AG10803 (cell line): ENCODE measurements at places on chromosomes 2 and 18.
A peak's percentile ranks its signal among the peaks of the same experiment; 100 is the strongest.

- peak; percentile 83 for DNase-seq
Observed at GRCh38 chr2:207188626-207189419, 23.1 kb upstream of the KLF7 start.

- DNase-seq = no peak
Observed at GRCh38 chr2:79801082-79801481, 288.2 kb downstream of the CTNNA2 start.

DNA sequence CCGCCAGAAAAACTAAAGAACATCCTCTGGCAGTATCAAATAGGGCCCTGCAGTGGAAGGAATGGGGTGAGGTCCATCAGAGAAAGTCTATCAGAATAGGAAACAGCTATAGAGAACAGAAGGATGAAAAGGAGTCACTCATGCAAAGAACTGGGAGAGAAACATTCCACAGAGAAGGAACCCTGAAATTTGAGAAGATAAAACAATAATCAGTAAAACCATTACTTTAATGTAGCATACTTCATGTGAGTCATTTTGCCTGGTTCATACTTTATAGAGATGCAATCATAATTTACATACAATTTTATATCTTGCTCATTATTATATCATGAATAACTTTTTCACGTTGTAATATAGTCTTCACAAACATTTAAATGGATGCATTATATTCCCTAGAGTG is 402.2 kb downstream of the NCKAP5 start:
- DNase-seq = no peak

DNA sequence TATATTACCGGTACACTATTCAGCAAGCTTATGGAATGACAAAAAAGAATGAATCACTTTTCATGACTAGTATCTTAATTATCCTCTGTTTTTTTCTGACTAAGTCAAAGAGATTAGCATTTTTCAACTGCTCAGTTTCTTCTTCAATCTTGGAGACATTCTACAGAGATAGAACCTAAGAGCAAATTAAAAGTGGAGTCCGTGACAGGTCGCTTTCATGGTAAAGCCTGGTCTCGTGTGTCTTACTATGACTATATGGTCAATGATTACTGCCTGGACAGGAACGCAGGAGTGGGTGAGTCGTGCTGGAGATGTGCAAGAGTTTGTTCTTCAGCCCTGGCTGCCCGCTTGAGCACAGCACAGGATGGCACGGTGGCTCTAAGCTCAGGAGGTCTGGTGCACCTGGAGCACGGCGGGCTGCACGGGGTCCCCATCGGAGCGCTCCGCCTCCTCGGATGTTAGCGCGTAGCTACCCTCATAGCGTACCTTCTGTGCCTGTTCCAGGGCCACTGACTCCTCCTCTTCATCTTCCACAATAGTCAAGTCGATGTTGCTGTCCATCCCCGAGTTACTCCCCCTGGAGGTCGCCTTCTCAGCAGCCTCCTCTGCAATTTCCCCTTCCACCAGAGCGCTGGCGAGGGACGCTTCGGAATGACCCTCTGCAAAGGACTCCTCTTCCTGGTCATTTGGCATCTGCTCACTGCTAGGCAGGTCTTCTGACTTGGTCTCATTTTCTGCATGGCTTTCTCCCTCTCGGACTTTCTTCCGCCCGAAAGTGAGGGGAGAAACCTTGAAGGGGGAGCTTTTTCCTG is 11.1 kb downstream of the CAVIN2 start:
- no peak for DNase-seq

- DNase-seq = no peak
Observed at GRCh38 chr2:25545899-25546298, 127.5 kb downstream of the DTNB start.

DNA sequence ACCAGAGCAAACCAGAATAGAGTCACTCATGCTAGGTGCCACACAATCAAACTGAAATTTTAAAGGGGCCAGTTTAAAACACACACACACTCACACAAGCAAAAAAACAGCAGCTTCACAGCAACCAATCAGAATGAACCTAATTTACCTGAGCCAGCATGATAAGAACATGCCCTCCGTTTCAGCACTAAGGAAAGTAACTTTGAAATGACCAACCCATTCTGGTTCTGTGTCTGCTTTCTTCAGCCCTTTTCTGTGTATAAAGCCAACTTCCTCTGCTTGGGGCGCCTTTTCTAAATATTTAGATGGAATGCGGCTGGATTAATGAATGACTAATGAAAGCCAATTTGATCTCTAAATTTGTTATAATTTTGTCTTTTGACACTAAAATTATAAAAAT is 629.1 kb downstream of the ZEB2 start:
- no peak for DNase-seq

DNA sequence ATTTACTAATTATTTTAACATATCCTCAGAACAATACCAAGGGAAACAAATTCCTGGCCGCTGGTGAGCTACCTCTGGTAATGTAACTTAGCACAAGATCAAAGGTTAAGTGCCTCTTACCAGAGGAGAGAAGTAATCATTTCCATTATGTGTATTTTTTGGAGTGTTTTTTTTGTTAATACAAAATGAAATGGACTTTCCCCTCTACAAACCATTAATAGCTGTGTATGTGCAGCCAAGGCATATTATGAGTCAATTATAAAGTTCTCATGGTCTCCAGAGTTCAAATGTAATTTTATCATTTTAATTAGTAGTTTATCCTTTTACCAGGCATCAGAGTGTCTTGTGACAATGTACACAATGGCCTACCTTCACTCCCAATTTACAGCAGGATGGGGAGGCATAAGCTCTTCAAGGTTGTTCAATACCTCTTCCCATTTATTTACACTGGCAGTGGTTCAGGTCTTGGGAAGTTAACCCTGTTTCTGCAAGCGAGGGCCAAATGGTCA is 242.2 kb downstream of the TGIF1 start:
- DNase-seq = no peak

GRCh38 chr2:155748131-155748530 is 584.4 kb downstream of the NR4A2 start:
- no peak for DNase-seq

DNA sequence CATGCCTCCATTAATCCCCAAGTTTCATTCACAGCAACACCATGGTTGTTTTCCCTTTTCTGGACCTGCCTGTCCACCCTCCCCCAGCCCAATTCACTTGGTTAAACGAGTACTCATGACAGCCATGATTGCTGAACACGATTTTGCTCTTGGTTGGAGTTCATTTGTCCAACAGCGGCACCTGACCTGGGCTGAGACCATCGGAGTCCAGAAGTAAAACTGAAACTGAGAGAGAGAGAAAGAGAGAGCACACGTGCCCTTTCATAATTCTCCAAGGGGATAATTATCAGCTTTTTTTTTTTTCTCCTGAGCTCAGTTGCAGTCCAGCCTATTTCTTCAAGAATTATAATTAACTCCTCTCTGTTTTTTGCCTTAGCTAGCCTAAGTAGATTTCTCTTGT is 13.7 kb upstream of the KIF5C start:
- no peak for DNase-seq

- DNase-seq = peak; percentile 42
Observed at GRCh38 chr2:197677483-197677882, 2.1 kb upstream of the RFTN2 start.

- DNase-seq = peak; percentile 54
Observed at GRCh38 chr18:76982841-76983583, 149.6 kb downstream of the MBP start.

GRCh38 chr2:229922449-229923386 is at the start of gene FBXO36:
TSS of gene FBXO36 (plus strand) at chr2:229922503. CDS start at chr2:229922514, 11 bp downstream.
- peak; percentile 48 for DNase-seq

- DNase-seq = no peak
Observed at GRCh38 chr18:79756143-79756500, 41.6 kb upstream of the KCNG2 start.

DNA sequence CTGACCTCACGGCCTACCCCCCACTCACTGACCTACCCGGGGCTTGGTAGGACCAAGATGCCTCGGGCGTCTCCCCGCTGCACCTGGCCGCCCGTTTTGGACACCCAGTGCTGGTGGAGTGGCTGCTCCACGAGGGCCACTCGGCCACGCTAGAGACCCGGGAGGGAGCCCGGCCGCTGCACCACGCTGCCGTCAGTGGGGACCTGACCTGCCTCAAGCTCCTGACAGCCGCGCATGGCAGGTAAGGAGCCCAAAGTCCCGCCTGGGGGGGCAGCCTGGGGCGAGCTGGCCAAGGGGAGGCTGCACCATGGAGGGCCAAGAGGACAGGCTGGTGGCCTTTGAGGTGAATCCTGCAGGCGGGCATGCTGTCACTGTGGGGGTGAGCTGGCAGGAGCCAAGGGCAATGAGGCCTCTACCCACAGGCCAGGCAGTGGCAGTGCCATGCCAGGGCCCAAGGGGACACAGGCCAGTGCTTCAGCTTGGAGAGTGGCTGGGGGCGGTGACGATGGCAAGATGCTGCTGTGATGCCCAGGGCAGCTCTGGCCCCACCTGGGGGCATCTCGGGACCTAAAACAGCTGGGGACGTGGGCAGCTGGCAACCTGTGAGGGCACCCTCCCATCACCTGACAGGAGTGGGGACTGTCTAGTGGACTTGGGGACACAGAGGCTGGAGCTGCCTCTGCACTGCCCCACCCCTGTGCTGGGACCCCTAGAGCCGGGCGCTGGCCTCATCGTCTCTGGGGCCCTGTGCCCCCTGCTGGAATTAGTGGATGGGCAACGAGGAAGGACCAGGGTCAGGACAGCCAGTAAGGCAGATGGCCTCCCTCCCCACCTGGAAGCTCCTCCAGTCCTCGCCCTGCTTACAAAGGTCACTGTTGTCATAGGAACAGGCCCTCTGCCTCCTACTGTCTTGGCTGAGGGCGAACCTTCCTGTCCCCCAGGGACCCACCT is 2.0 kb downstream of the ESPNL start:
- no peak for DNase-seq

- no peak for DNase-seq
Observed at GRCh38 chr2:120747706-120748105, 12.0 kb downstream of the GLI2 start.

DNA sequence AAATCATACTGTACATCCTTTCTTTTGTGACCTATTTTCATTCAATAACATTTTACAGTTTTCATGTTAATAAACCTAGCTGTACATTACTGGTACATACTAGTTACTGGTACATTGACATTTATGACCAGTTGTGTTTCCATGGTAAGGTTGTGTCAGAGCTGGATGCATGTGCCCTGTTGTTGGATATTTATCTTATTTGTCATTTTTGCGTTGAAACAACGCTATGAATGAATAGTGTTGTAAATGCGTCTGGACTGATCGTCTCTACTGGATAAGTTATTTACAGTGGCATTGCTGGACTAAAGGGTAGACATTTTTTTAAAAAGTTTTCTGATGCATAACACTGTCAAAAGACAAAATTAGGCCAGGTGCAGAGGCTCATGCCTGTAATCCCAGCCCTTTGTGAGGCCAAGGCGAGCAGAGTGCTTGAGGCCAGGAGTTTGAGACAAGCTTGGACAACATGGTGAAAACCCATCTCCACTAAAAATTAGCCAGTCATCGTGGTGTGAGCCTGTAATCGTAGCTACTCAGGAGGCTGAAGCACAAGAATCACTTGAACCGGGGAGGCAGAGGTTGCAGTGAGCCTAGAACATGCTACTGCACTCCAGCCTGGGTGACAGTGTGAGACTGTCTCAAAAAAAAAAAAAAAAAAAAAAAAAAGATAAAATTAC is 40.2 kb downstream of the MCFD2 start:
- no peak for DNase-seq

DNA sequence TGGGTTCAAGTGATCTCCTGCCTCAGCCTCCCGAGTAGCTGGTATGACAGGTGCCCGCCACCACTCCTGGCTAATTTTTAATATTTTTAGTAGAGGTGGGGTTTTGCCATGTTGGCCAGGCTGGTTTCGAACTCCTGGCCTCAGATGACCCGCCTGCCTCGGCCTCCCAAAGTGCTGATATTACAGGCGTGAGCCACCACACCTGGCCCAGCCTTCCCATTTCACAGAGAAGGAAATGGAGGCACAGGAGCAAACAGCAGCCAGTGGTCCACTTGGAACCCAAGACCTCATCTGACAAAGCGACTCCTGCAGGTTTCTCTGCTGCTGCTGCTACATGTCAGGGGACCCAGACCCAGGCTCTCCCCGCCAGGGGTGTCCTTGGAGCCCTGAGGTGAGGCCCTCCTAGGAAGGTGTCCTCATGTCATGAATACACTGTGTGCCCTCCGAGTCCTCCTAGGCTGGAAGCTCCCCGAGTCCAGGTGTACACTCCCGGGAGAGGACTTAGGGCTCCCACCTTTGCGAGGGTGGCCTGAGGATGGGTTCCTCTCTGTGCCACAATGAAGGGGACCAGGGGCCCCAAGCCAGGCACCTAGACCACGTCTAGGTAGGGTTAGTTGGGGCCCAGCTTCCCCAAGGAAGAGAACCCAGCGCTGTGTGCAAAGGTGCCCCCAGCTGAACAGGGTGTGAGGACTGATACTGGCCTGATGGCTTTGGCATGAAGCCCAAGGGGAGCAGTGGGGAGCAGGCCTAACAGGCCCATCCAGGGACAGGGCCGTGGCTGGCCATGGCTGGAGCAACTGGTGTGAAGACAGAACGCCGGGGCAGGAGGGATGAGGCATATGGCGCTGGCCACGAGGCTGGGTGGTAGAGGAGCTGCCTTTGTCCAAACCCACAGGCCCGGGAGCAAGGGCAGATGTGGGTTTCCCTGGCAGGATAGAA is 56.1 kb downstream of the HS6ST1 start:
- DNase-seq = no peak

GRCh38 chr2:31137211-31138036 is 816 bp downstream of the GALNT14 start:
- no peak for DNase-seq

GRCh38 chr18:14577971-14578370 is 34.6 kb upstream of the POTEC start:
- no peak for DNase-seq

DNA sequence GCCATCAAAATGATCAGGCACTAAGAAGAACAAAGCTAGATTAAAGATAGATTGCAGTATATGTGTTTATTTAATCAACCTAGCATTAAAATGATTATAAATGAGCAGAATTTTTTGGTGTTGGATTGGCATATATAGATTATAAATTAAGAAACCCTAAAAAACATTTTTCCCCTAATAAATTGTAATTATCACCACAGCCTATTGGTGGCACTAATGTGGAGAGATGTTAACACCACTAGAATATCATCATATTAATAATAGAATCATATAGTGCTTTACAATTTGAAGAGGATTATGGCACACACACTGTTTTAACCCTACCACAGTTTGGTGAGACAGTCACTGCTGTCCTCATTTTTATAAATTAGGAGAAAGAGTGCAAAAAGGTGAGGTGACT is 112.4 kb upstream of the RND3 start:
- no peak for DNase-seq

GRCh38 chr18:34697891-34698290 is 12.2 kb upstream of the DTNA start:
- DNase-seq = no peak

DNA sequence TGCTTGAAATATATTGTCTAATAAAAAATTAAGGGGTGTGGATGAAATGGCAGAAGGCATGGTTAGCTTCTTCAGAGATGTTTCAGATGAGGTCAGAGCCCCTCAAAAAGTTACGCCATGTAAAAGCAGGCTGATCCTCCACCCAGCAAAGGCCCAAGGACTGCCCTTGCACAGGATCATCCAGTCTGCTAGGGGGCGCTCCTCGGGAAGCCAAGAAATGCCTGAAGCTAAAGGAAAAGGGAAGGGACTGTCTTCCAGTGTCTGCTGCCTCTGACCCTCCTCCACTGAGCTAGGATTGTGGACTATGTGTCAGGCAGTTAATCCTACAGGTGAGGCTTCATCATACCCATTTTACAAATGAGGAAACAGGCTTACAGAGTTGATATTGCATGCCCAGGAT is 33.8 kb upstream of the TEX51 start:
- no peak for DNase-seq

GRCh38 chr2:52084759-52085158 is 1052.8 kb upstream of the NRXN1 start:
- DNase-seq = no peak
